ENCODE measurements at places on chromosomes 16 and 17.
A peak's percentile ranks its signal among the peaks of the same experiment; 100 is the strongest.

- DNase-seq = no peak
Observed at GRCh38 chr17:77746896-77747554, 211.5 kb upstream of the TNRC6C start.

DNA sequence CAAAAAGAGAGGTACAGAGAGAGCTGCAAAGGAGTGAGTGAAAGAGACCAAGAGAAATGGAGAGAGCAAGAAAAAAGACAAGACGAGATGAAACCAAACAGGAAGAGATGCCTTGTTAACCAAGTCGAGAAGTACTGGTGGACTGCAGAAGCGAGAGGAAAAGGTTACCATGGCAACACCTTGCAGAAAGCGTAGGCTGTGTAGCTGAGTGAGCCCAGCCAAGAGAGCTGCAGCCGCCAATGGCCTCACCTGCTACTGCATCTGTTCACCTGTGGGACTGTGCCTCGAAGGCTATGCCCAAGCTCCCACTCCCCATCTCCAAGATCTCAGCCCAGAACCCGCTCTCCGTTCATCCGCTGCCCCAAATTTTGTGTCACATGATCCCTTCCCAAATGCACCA is 161.3 kb downstream of the SLC39A11 start:
- DNase-seq = no peak

GRCh38 chr16:9139965-9140364 is 48.5 kb downstream of the HAPSTR1 start:
- DNase-seq = no peak

DNA sequence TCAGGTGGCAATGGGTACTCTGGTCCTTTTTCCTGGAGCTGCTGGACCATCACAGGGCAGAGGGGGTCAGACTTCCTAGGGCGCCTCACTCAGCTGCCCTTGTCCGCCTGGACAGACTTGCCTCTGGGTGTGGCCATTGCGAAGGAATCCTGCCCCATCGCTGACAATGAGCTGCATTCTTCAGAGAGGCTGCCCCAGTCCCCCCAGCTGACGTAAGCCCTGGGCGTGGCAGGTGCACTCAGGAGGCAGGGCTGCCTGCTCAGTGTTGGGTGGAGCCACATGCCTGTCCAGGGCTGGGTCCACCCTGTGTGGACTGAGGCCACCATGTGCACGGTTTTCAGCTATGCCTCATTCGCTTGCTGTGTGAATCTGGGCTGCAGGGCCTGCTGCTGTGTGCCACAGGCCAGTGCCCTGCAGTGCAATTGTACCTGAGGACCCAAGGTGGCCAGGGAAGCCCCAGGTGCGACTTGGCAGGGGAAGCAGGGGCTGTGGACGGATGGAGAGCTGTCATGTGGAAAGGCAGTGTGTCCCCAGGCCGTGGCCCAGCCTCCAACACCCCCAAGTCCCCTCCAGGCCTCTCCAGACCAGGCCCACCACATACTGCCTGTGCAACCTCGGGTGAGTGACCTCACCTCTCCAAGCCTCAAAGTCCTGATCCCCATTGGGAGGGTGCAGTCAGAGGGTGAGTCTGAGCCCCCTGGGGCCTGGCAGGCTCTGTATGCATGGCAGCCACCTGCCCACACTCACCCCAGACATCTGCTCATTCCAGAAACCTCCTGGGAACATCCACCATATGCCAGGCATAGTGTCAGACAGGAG is 14.0 kb upstream of the MPRIP start:
- DNase-seq = no peak

DNA sequence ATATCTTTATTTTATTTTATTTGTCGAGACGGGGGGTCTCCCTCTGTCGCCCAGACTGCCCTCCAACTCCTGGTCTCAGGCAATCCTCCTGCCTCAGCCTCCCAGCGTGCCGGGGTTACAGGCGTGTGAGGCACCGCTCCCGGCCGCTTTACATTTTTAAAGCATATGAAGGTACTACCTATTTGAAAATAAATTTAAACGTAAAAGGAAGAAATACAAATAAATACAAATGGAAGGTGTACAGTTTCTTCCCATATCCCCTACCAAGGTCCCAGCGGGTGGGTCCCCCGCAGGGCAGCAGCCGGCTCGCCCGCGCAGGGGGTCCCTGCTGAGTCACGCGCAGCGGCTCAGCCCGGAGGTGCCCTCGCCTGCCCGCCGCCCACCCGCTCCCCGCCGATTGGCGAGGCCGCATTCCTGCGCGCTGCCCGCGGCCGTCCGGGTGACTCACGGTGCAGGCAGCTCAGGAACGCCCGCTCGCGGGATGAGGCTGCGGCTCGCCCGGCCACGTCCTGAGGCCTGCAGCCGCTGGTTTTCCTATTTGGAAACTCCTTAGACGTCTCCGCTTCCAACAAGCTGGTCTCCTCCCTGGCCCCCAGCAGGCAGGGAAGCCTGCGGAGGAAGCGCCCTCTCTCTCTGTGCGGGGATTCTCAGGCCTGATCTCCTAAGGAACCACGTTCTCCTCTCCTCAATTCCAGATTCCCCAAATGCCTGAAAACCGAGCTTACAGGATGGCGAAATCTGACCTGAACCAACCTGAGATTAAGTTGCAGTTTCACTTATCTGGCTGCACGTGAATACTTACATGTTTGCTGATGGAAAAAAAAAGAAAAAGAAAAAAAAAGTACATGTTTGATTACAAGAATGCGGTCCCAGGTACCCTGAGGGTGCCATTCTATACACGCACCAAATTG is 54.8 kb upstream of the MAP3K14 start:
- no peak for DNase-seq

DNA sequence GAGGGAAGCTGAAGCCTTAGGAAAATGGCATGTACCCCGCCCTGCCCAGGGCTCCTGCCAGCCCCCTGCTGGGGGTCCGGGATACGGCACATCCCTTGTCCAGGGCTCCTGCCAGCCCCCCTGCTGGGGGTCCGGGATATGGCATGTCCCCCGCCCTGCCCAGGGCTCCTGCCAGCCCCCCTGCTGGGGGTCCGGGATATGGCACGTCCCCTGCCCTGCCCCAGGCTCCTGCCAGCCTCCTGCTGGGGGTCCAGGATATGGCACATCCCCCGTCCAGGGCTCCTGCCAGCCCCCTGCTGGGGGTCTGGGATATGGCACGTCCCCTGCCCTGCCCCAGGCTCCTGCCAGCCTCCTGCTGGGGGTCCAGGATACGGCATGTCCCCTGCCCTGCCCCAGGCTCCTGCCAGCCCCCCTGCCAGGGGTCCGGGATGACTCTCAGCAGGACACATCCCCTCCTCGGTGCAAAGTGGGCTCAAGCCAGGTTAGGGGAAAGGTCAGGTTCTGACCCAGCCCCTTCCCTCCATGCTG is 43.2 kb downstream of the RPH3AL start:
- no peak for DNase-seq

- no peak for DNase-seq
Observed at GRCh38 chr17:75707079-75707571, 14.1 kb upstream of the ITGB4 start.

- DNase-seq = no peak
Observed at GRCh38 chr17:15431196-15431595, 36.2 kb downstream of the CDRT4 start.

DNA sequence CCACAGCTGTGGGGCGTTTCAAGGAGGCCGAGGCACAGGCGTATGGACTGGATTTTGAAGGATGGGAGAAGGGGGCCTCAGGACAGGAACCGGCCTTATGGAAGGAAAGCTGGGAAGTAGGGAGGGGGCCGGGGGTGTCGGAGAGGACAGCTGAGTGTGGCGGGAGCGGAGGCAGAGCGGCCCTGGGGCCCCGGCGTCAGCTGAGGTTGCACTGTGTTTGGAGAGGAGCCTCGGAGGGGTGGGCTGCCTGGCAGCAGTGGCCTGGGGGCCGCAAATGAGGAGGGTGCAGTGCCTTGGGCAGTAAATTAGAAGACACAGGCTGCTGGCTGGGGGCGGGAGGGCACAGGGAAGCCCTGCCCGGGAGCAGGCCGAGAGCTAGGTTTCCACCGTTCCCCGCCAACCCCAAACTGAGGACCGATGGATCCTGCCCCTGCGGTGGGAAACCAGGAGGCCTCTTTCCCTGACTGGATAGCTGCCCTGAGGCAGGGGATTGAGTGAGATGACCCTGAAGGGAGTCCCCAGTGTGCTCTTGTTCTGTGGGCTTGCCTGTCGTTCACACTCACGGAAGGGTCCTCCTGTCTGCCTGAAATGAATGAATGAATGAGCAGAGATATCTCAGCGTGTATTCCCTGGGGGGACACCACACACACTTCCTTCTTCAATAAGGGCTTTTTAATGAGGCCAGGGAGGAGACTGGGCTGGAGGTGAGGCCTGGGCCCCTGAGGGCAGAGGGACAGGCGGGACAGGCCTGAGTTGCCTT is 18.4 kb downstream of the FOXJ1 start:
- no peak for DNase-seq

- DNase-seq = no peak
Observed at GRCh38 chr16:49876716-49877129, 20.8 kb upstream of the ZNF423 start.

GRCh38 chr16:69112285-69113129 is 7.1 kb downstream of the HAS3 start:
- no peak for DNase-seq

DNA sequence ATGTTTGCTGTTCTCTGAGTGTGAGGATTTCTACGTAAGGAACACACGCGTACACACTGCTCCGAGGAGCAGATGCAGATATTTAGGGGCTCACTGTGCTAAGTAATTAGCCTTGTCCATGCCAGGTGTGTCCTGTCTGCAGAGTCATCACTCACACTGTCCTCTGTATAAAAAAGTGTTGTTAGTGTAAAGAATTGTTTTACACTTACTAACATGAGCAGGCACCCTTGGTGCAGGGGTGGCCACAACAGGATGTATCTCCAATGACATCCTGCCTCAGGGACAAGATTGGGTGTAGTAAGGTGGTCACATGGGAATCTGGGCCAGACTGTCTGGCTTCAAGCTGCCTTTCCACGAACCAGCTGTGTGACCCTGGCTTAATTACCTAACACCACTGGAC is 63.9 kb downstream of the NDEL1 start:
- DNase-seq = no peak

DNA sequence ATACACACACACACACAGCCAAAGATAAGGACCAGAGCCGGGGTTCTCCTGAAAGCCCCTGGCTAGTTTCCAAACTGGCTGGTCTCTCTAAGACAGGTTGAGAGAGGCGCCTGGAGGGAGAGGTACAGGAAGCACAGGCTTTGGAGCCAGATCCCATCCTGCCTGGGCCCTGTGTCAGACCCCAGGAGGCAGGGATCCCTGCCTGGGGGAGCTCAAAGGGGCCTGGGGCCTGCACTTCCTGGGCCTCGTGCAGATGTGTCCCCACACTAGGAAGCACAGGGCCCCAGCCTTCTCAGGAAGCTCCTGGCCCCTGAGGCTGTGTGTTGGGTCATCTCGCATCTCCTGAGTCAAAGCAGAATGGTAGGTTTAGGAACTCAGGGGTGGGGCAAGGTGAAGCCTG is 16.0 kb downstream of the SLC5A10 start:
- DNase-seq = peak; percentile 9

DNA sequence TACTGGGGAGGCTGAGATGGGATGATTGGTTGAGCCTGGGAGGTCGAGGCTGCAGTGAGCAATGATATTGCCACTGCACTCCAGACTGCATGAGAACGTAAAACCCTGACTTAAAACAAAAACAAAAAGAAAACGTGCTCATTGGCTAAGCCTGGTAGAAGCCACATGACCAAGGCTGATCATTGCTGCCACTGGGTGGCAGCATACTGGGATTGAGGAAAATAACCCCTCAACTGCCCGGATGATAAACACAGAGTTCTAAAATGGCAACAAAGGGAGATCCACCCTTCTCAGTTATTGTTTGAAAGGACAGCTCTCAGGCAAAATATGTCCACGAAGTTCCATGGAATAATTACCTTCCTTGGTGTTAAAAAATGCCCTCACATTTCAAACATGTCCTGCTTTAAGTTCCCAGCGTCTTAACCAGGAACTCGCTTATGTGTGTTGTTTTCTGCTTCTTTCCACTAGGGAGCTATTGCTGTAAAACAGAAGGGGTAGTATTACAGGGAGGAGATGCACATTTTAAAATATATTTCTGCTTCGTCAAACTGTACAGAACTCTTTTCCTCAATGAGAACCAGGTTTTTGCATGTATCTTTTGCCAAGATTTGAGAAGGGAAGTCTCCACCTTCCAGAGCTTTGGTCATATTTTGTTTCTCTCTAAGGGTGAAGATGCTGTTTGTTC is 675.3 kb downstream of the MAF start:
- DNase-seq = no peak

- no peak for DNase-seq
Observed at GRCh38 chr17:63519116-63519881, 3.9 kb upstream of the KCNH6 start.

DNA sequence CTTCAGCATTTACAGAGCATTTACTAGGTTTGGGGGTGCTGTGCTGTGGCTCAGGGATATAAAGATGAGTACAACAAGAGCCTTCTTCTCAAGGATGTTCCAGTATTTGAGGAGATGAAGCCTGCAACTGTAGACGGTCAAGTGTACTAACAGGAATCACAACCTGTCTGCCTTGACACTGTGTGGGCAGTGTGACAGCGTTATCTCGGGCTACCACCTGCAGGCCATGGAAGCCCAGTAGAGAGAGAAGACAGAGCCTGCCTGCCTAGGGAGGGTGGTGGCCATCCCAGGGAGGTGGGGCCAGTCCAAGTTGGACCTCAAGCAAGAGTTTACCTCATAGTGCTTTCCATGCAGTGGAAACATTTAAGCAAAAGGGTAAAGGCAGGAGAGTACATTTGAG is 215.1 kb upstream of the ASIC2 start:
- DNase-seq = no peak

- no peak for DNase-seq
Observed at GRCh38 chr17:78434455-78435329, 56.2 kb downstream of the PGS1 start.

Data from NCI-H1105 (cell line).